Activated CD4-positive, alpha-beta T cell treated with anti-CD3 and anti-CD28 coated beads for 48 hours (primary cell): ENCODE measurements at places on chromosomes 6 and 20.

DNA sequence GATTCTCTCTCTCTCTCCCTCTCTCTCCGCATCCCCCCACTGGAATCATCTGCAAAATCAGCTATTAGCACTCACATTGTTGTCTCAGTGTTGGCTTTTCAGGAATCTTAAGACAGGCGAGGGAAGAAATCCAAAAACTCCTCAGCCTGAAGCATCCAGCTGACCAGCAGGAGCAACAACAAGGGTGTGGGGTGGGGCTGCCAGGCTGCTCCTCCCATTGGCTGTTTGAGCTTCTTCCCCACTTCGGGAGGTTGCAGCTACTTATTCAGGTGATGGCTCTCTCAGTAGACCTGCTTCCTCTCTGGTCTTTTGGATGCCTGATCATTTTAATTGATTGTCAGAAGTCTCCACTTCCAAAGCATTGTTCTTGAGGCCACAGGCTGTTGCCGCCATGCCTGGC, 24.1 kb upstream of the SLC32A1 start:
- DNase-seq = no peak

DNA sequence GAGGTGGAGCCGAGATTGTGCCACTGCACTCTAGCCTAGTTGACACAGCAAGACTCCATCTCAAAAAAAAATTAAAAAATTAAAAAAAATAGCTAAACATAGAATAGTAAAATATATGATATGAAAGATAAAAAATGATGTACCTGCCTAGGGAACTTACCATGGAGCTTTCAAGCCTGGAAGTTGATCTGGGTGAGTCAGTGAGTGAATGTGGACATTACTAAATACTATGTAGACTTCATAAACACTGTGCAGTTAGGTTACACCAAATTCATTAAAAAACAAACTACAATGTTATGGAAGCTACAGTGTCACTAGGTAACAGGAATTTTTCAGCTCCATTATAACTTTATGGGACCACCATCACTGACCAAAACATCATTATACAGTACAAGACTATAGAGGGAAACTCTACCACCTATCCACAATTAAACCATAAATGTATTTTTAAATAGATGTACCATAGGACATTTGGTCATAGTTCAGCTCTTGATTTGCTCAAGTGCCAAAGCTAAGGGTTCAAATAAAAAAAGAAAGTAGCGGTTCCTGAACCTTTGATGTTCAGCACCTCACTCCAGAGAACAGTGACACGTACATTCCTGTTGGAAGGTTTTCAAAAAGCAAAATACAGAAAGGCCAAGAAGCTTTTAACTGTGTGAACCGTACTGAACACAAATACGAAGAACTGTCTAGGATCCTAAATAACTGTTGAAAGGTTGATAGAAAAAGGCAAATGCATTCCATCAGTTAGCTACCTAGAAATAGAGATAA, 52.4 kb upstream of the SPDEF start:
- DNase-seq = no peak

GRCh38 chr6:42978487-42978838, 518 bp downstream of the PEX6 start:
- peak; percentile 40 for DNase-seq

GRCh38 chr6:165823609-165824326, 160.7 kb upstream of the PDE10A start:
- no peak for DNase-seq
